ENCODE measurements at places on chromosomes 1 and 21. TPM values are rescaled to one million over a fixed set of nuclear protein-coding genes. Genes with fewer than 3 reads are reported as not detected.

GRCh38 chr1:186662752-186663151 is 17.5 kb downstream of the PTGS2 start:
- DNase-seq: no peak

- DNase-seq: no peak
These were observed 236.6 kb downstream of the NPHP4 start for GRCh38 chr1:5755552-5756125.

- no peak for DNase-seq
These were observed 61.1 kb upstream of the ANGPTL1 start for GRCh38 chr1:178931858-178932551.

GRCh38 chr1:54697896-54698295 is 17.8 kb upstream of the TTC4 start:
- DNase-seq: no peak

- DNase-seq: no peak
These were observed 7.6 kb upstream of the CD1A start for GRCh38 chr1:158246650-158247049.

GRCh38 chr1:222889440-222889839 is 74.6 kb downstream of the DISP1 start:
- no peak for DNase-seq

DNA sequence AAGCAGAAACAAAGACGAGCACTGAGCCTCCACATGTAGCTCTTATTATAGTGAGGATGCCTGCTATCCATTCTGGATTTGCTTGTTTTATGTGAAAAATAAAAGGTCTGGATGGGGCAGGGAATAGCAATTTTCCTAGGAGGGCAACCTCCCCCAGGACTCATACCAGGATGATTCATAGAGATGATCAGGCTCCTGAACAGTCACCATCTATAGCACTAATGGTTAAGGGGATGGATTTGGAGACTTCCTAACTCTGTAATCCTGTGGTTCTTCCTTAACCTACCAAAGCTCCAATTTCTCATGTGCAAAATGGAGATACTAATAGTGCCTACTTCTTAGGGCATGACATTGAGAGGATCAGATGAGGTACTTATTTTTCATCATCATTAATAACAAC is 34.5 kb upstream of the CD58 start:
- no peak for DNase-seq

DNA sequence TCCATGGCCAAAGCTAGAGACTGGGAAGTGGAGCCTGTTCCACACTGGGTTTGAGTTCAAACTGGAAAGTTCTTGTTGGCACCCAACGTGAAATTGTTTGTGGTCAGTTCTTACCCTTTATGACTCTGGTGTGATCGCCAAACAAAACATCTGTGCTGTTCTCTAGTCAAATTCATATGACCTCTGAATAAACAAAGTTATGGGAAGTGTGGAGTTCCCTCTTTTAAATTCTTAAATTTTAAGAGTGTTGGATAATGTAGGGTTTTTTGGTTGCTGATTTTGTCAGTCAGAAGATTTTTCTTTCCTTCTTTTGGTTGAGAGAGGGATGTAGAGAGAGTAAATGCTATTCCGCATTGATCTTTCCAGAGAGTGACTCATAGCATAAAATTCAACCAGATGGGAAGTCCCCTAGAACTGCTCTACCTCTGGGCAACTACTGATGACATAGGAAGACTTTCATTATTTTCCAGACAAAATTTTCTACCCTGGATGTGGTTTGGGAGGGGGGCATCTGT is 36.4 kb downstream of the CHML start:
- DNase-seq: no peak

DNA sequence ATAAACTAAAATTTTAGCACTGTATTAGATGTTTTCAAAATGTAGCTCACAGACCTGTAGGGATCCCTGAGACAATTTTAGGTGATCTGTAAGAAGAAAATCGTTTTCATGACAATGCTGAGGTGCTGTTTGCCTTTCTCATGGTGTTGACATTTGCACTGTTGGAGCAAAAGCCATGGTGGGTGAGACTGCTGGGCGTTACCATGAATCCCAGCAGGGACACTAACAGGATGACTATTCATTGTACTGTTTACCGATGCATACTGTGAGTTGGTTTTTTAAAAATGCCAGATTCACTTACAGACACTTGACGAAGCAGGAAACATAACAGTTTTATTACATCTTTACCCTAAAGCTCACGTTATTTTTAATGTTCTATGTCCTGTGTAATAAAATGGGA is 468.5 kb downstream of the PCP4 start:
- no peak for DNase-seq

The LEFTY1 gene
- total RNA-seq: not detected

The PEAR1 gene
- total RNA-seq: 1.8 TPM

The CFAP126 gene
- 1.4 TPM for total RNA-seq

The DMRTA2 gene
- total RNA-seq: not detected
